ENCODE measurements at places on chromosomes 5 and 9.

DNA sequence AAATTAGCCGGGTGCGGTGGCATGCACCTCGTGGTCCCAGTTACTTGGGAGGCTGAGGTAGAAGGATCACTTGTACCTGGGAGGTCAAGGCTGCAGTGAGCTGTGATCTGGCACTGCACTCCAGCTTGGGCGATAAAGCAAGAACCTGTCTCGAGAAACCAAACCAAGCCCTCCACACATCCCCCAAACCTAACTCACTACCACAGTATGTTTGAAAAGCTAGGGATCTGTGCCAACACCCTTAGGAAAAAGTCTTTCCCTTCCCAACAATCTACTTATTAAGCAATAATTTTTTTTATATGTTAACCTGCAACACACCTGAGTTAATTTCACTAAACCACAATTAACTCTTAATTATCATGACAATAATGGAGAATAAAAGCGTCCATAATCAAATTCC lies 2.2 kb downstream of the UBTD2 start:
- DNase-seq: no peak

DNA sequence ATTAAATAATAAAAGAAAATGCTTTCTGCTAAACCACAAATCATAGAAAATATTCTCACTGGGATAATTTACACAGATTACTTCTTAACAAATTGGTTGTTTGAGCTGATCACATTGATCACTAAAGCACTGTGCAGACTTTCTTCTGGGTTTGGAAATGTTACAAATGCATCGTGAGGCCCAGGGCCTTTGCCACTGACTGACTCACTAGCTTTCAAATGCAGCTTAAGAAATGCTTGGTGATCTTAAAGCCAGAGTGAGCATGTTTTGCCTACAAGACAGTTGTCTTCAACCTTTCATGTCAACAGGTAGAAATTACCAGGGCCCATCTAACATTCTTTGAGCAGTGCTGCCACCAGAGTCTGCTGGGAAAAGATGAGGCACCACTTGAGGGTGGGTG lies 252.3 kb upstream of the ADRA1B start:
- no peak for DNase-seq

DNA sequence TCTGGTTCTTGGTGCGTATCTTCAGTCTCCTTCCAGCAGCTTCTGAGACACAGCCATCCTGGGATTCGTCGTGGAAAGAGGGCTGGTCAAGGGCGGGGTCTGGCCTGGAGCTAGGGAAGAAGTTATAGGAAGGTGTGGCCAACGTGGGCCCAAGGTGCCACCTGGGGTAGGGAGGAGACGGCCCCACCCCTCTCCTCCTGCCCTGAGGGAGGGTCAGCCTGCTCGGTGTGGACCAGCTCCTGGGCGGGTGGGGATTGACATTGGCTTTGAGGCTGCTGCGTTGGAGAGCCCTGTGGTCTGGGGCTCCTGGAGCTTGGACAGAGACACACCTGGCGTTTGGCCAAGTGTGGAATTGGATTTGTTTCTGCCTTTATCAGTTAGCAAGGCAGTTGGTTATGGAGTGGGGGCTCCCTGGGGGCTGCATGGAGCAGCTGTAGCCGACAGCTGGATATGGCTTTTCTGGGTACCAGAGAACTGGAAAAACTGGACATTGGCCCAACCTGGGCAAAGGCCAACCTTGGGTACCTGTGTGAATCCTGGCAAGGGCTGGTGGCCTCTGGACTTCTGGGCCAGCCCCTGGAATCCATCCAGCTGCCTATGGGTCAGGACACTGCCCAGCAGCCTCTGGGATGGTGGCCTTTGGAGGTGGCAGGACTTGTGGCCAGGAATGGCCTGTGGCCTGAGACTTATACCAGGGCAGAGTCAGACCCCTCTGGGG lies 75.7 kb upstream of the PPP1R26 start:
- no peak for DNase-seq

- no peak for DNase-seq
Measured at GRCh38 chr9:61671276-61671973, 481.6 kb downstream of the SPATA31A7 start.

DNA sequence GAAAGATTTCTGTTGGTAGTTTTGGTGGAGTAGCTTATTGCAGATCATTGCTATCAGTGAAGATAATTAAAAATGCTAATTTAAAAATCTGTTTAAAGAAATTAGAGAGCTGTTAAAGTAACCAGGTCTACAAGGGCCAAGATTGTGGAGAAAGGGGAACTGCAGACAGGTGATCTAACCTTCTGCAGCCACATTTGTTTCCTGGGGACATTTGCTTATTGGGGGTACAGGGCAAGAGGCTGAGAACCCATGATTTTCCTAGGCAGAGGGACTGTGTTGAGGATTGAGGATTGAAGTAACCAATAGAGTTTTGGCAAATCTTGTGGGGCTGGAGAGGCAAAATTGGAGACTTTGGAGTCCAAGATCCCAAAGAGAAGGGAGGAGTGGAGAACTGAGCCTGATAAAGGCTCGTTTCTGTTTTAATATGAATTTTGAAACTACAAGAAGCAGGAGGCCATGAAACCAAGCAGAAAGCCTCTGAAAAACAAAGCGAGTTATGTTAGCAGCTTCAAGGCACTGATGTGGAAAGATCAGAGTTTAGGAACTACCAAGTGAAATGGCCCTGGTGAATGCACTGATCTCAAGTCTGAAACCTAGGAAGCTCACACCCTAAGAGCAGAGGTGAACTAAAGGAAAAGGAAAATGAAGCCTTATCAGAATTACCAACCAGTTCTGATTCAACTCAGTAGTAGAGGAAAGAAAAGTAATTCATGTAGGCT lies 219.8 kb upstream of the C9orf72 start:
- no peak for DNase-seq

DNA sequence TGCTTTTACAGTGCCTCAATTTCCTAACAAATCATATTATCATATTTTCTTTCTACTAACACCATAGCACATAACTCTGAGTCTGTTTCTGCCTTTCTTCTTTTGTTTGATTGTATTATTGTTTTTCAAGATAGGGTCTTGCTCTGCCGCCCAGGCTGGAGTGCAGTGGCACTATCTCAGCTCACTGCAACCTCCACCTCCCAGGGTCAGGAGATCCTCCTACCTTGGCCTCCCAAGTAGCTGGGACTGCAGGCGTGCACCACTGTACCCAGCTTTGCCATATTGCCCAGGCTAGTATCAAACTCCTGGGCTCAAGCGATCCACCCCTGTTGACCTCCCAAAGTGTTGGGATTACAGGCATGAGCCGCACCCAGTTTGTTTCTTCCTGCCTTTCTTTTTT lies 18.7 kb downstream of the PAIP2 start:
- DNase-seq: no peak

DNA sequence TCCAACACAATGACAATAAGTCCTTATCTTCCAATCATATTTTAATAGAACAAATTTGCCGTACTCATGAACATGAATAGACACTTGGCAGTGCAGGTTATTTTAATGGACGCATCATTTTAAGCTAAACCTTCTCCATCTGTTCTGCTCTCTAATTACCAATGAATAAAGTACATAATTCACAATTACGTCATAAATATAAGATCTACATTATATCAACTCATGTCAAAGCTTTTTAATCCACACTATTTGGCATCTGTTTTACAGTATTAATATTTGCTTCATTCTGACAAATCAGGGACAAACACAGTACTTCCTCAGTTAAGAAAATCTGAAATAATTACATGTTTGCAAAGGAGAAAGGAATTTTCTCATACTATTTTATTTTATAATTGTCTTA lies 344.1 kb upstream of the DMAC1 start:
- DNase-seq: no peak

DNA sequence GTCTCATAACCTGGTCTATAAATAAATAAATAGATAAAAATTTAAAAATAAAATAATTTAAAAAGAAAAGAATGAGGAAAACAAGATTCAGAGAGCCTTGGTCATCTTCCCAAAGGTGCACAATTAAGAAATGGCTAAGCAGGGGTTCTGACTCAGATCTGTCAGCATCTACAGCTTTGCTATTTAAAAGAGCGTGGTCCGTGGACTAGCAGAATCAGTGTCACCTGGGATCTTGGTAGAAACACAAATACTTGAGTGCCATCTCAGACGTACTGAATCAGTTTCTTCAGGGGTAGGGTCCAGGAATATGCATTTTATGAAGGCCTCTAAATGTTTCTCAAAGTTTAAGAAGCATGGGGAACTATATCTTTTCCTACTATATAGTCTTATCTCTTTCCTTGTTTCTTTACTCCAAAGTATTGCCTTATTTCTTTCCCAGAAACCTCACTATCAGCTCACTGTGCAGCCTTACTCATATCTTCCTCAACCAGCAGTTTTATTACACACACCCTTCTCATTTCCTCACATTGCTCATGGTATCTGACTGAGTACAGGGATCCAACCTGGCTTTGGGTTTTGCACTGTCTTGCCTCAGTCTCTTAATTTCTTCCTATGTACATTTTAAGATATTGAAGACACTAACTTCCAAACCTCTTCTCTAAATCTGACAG lies 58.6 kb downstream of the TMC1 start:
- DNase-seq: no peak

DNA sequence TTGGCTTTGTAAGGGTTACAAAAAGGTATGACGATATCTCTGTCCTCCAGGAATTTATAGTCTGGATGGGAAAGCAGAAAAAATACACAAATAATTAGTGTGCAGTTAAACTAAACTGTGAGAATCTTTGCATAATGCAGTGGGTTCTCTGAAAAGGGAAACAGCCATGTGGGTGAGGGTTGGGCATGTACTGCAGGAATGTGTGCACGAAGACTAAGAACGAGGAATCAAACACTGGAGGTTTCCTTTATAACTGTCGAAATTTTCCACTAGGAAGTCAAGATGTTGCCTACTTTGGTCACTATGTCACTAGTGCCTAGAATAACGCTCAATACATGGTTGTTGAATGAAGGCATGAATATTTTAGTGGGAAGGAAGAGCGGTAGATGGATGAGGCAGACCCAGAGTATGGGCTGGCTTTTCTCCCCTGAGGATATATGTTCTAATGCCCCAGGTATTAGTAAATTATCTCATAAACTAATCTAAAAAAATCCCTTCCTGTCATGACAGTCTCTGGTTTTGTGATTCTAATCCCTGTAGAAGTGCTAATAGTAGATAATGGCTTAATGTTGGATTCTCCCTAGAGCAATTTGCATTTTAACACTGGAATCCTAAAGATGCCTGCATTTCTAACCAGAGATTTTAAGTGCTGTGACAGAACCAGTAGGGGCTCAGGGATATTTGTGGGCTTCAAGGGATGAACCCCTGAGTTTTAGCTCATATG lies 227.3 kb downstream of the NMUR2 start:
- DNase-seq: no peak

GRCh38 chr9:130660683-130661450 lies 3.5 kb upstream of the PRDM12 start:
- DNase-seq: no peak

DNA sequence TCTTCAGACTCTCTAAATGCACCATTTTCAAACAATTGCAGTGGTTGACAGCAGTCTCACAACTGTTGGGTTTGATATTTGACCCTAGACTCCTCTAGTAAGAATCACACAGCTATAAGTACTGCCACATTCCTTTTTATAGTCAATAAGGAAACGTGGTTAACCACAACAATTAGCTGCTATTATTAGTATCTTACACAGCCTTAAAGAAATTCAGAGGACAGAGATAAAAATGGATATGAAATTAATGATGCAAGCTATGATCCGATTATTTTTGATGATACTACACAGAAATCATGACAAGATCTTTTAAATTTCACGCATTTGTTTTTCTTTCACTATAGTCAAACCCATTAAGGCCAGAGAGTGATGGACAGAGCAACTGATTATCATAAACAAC lies 288.6 kb upstream of the C9orf72 start:
- DNase-seq: no peak

GRCh38 chr9:132040808-132041207 lies 38.9 kb downstream of the MED27 start:
- DNase-seq: no peak

DNA sequence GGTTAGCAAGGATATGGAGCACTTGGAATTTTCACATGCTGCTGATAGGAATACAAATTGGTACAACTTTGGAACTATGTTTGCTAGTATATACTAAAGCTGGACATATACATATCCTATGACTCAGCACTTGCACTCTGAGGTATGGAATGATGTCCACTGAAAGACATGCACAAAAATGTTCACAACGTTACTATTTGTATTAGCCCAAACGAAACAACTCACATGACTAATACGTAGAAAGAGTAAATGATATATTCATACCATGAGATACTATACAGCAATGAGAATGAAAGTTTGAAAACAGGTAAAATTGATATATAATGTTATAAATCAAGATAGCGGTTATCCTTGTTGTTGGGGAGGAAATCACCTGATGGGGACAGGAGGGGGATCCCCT lies 45.5 kb upstream of the CDC42SE2 start:
- DNase-seq: no peak

- DNase-seq: no peak
Measured at GRCh38 chr9:132743931-132744479, 73.7 kb downstream of the GTF3C4 start.

DNA sequence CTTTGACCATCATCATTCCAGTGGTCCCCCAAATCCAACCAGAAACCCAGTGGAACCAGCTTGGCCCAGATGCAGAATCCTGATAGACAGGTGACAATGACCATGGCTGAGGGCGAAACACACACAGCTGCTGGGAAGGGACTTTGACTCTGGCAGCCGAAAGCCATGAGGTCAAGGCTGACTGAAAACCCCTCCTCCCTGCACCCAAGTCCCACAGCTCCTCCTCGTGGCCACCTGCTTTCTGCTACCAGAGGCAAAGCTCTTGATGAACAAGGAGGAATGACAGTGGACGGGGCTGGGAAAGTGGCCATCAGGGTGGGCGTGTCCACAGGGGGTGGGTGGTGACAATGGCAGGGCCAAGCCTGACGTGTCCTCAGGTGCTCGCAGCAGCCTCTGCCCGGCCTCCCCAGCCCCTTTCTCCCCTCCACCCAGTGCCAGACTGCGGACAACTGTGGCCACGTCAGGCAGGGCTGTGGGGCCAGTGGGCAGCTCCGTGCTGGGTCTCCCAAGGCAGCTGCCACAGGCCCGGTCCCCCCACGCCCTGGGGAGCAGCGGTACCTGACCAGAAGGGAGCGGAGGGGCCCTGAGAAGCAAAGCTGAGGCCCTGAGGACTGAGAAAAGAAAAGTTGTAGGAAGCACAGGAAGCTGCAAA lies 30.8 kb upstream of the SARDH start:
- no peak for DNase-seq

- no peak for DNase-seq
Measured at GRCh38 chr5:127923804-127924570, 159.6 kb upstream of the SLC12A2 start.

- no peak for DNase-seq
Measured at GRCh38 chr5:52895075-52895474, 94.1 kb upstream of the ITGA2 start.

- no peak for DNase-seq
Measured at GRCh38 chr5:127431977-127432585, 85.4 kb upstream of the PRRC1 start.

GRCh38 chr9:78121488-78121887 lies 89.9 kb upstream of the GNAQ start:
- no peak for DNase-seq
